Cortex of kidney (tissue), 1 donor: ENCODE measurements at places on chromosomes 1 and 21.

GRCh38 chr1:226131639-226132038, 54.9 kb downstream of the ACBD3 start:
- no peak for DNase-seq

DNA sequence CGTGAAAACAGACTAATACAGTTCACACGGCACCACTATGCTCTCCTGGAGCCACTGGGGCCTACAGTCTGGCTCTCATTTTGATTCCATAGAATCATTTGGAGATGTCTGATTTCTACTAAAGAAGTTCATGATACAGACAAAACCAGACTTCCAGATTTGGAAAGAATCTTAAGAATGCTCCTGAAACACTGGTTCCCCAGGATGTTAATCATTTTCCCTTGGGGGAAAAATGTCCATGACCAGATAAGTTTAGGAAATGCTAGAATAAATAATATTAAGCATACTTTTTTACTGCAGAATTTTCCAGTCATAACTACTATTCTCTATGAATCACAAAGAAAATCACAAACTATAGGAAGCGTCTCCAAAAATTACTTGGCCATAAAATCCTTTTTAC, 63.0 kb upstream of the RGS7 start:
- no peak for DNase-seq

GRCh38 chr1:40862008-40862863, at the start of gene CITED4:
TSS of gene CITED4 (minus strand) at chr1:40862363. CDS start at chr1:40862127, 236 bp downstream.
- no peak for DNase-seq

GRCh38 chr1:33072707-33073106, 8.2 kb upstream of the AZIN2 start:
- DNase-seq = no peak

DNA sequence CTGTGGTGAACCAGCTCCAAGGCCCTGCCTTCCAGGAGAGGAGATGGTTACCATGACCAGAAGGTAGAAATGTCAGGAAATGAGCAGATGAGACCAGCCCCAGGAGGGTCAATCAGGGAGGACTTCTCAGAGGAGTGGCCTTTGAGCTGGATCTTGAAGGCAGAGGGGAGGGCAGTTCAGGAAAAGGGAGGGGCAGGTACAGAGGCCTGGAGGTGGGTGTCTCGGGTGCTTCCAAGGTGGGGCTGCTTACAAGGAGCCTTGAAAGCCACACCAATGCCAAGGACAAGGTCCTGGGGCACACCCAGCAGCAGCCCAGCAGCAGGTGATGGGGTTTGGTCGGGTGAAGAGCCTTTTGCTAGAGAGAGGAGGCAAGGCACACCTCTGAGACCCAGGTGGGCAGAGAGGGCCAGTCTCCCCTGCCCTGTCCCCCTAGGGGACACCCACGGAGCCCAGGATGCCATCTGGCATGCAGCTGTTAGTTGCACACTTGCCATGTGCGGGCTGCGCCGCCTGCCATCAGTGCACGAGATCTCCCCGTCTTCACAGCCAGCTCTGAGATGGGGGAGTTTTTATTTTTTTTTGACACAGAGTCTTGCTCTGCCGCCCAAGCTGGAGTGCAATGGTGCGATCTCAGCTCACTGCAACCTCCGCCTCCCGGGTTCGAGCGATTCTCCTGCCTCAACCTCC, 18.5 kb downstream of the SLC66A1 start:
- no peak for DNase-seq

DNA sequence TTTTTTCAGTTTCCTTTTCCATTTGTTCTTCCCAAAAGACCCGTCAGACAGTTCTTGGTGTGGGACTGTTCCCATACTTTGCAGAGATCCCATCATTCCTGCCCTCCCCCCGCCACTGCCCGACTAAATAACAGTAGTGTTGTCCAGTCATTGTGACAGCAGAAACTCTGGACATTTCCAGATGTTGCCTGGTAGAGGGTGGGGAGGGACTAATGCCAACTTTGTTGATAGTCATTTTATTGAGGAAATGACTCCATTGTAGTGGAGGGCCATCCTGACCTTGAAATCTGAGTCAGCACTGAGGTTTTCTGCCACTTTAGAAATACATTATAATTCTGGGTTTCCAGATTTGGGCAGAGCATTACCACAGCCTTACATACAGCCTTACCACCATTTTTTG, 85.4 kb downstream of the CEP350 start:
- no peak for DNase-seq

DNA sequence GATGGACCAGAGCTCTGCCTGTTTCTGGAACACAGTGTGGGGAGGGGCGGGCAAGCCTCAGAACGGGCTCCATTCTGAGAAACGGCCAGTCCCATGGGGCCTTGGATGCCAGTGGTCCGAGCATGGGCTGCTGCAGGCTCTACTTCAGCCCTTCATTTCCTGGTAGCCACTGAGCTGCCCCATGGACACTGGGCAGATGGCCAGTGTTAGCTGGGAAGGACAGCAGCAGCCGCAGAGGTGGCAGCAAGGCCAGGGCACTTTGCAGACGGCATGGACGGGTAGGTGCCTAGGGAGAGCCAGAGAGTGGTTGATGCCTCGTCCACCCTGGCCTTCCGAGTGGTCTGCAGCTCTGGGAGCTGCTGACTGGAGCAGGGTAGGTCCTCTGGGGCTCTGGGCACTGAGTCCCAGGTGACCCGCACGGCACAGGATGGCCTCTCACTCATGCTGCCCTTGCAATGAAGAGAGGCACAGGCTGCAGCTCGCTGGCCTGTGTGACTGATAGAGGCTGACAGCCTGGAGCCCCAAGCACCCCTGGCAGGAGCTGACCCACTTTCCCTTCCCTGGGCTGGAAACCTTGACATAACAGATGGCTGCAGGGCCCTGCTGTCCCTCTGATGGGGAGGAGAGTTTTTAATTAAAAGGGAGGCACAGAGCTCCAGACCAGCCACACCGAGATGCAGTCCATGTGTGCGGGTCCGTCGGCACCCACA, 87.7 kb upstream of the COL6A1 start:
- no peak for DNase-seq

DNA sequence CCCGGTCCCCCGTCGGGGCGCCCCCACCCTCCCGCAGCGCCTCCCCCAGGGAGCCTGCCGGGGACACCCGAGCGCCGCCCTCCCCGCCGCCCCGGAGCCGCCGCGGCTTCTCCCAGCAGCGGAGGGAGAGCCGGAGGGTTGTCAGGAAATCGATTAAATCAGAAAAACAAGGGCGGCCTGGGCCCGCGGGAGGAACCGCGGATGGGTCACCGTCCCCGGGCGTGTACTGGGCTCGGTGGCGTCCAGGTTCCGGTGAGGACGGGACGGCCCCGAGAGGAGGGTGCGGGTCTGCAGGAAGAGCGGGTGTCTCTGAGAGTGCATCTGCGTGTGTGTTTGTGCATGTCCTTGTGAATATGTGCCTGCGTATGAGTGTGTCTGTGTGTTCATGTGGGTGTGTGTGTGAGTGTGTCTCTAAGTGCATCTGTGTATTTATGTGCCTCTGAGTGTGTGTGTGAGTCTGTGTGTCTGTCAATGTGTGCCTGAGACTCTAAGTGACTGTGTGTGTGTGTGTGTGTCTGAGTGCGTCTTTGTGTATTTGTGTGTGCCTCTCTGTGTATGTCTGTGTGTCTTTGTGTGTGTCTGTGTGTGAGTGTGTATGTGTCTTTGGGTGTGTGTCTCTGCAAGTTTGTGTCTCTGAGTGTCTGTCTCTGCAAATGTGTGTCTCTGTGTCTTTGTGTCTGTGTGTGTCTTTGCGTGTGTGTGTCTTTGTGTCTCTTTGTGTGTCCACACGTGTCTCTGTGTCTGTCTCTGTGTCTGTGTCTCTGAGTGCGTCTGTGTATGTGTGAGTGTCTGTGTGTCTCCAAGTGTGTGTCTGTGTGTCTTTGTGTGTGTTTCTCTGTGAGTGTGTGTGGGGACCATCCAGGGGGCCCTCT, 1.1 kb downstream of the SPSB1 start:
- DNase-seq = no peak

DNA sequence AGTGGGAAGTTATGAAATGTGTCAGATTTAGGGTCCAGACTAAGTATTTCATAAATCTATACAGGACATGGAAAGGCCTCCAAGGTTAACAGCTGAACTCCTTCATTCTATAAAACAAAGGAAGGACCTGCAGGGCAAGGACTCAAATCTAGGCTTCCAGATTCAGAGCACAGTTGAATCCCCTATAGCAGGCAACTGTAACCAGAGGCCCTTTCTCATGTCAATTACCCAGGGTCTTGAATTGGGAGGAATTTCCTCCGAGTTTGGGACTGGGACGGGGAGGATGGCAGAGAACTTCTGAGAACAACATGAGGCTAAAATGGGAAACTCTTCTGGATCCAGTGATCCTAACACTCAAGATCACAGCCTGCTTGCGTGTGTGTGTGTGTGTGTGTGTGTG, 112.9 kb upstream of the BEND5 start:
- DNase-seq = no peak

GRCh38 chr1:45620588-45621500, 3.0 kb downstream of the CCDC17 start:
- DNase-seq = no peak

DNA sequence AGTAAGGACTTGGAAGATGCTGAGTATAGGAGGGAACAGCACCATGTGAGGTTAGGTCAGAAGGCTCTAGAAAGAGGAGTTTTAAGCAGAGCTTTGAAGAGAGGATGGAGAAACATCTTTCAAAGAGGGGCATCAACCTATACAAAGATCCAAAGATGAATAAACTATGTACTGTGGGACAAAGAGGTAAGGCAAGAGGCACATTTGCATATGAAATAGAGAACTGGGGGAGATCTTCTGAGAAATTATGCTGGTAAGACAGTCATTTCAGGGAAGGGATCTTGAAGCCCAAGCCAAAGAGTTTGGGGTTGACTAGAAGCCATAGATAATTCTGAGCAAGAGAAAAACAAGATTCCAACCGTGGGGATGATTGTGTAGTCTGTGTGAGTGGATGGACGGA, 70.0 kb downstream of the LGR6 start:
- no peak for DNase-seq

DNA sequence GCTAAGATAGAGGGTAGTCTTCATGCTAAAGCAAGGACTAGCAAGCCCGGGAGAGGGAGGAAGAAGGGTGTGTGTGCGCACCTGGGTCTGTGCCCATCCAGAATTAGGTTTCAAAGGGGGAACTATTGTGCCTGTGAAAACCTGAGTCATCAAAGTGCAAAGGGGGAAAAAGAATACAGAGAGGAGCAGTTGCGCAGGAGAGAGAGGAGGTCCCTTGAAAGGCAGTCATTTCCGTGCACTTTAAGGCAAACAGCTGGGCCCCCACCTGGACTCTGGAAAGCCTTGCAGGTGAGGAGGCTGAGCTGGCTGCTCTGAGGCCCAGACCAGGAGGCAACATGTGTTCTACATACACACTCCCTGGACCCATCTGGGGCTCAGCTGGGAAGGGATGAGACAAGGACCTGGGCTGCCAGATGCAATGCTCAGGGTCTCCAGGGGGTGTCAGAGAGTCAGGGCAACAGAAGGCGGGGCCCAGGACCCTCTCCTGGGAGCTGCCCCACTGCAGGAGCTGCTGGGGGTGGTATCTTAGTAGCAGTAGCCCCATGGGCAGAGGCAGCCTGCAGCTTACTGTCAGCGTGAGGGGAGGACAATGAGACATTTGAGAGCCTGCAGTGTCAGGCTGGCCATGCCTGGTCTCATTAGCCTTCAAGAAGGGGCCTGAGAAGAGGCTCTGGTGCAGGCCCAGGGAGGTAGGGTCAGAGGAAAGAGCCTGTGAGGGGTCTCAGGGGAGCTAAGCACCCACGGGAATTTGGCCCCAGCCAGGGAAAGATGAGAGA, 14.3 kb downstream of the PROK1 start:
- no peak for DNase-seq

DNA sequence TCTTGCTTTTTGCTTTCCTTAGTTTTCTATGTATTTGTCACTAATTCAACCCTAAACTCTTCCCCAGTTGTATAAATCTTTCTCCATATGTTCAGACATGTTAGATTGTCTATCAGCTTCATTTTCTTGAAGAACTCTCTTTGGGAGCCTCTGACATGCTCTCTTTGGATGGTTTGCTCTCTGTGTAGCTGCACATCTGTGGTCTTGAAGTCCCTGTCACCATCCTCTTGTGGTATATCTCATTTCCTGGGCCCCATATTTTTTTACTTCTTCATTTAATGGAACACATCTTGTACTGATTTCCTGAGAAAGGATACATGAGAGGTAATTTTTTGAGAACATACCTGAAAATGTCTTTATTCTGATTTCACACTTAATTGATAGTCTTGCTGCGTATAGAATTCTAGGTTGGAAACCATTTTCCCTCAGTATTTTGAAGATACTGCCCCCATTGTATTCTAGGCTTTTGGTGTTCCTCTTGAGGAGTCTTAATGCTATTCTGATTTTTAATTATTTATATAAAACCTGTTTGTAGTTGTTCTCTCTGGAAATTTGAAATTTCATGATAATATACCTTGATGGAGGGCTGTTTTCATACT, 72.6 kb downstream of the ST3GAL3 start:
- DNase-seq = no peak

GRCh38 chr1:227813962-227814361, 1.5 kb upstream of the PRSS38 start:
- no peak for DNase-seq

- DNase-seq = no peak
Observed at GRCh38 chr1:13807209-13807608, 107.2 kb downstream of the PRDM2 start.

- DNase-seq = no peak
Observed at GRCh38 chr21:25281134-25281533, 326.1 kb downstream of the MRPL39 start.

DNA sequence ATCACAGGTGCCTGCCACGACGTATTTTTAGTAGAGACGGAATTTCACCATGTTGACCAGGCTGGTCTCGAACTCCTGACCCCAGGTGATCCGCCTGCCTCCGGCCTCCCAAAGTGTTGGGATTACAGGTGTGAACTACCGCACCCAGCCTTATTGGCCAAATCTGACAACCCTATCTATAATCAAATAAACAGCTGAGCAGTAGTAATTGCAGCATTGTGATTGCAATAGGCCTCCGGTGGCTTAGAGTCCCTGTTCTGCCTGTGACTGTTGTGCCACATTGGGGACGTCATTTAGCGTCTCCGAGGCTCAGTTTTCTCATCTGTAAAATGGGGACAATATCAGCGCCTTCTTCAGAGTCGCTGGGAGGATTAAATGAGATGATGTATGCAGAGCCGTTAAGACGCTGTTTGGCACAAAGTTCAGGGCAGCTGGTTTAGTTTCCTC, 569 bp upstream of the CAPN2 start:
- no peak for DNase-seq

GRCh38 chr1:220566869-220567268, 38.9 kb downstream of the MARK1 start:
- DNase-seq = no peak

DNA sequence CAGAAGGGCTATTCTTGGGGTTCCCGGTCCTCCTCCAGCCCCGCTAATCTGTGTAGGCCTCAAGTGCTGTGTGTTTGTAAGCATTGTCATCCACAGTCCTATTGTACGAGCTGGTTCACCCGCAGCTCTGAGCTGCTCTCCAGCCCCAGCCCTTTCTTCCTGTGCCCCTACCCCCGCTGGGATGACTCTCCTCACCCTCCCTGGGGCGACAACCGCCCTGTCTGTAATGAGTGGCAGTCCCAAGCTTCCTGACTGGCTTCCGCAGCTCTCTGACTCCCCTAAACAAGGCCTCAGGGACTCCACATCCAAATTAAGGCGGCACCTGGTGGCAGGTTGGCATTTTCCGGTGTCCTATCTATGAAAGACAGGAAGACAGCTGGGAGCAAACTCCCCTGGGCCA, 45.8 kb downstream of the TFF3 start:
- DNase-seq = no peak
